CD4-positive, alpha-beta T cell treated with Interleukin-21 for 1 hour (primary cell): ENCODE measurements at places on chromosomes 1 and 21.
A peak's percentile ranks its signal among the peaks of the same experiment; 100 is the strongest.

GRCh38 chr1:1435106-1435903 is at the start of gene VWA1:
TSS of gene VWA1 (plus strand) at chr1:1435690. CDS start at chr1:1435749, 59 bp downstream.
- DNase-seq = peak; percentile 61

DNA sequence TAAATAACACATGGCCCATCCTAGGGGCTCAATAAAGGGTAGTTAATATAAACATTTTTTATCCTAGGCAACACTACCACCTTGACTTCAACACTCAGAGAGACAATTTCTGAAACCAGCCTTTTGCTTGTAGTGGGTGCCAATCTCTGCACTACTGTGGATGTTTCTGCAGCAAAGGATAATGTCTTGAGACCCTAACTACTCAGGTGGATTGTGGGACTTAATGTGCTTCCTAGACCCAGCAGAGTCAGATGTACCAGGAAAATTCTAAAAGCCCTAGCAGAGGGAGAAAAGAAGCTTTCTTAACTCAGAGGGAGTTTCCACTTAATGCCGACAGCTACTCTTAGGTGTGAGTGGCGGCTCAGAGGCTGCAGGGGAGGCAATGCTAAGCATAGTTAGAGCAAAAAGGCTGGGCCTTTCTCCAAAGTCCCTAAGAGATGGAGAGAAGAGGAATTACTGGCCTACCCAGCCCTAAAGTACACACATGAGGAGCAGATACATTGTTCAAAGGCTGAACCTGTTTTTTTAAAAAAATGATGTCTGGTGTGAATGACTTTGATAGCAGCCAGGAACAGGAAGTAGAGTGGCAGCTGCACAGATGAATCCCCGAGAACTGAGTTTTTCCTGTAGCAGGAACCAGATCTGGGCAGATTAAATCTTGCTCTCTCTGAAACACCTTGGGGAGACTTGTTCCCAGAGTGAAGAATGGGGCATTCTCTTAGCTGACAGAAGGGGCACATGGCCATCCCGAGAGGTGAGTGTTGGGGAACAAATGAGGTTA is 33.5 kb upstream of the ABCD3 start:
- DNase-seq = peak; percentile 16

DNA sequence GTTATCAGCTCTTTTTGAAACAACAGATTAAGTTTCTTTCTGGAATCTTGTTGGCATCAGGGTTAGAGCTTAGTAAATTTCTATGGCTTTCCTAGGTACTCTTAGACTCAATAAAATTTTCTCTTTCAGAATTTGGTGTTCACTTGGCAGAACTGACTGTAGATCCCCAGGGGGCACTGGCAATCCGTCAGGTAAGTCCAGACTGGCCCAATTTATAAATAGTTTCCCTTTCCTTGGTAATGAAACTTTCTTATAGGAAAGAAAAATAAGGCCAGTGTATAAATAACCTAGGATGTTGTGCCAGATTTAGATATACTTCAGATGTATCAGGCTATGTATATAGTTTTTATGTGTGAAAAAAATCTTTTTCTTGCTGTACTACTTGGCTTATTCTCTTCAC is 18.2 kb downstream of the IPO9 start:
- DNase-seq = no peak

DNA sequence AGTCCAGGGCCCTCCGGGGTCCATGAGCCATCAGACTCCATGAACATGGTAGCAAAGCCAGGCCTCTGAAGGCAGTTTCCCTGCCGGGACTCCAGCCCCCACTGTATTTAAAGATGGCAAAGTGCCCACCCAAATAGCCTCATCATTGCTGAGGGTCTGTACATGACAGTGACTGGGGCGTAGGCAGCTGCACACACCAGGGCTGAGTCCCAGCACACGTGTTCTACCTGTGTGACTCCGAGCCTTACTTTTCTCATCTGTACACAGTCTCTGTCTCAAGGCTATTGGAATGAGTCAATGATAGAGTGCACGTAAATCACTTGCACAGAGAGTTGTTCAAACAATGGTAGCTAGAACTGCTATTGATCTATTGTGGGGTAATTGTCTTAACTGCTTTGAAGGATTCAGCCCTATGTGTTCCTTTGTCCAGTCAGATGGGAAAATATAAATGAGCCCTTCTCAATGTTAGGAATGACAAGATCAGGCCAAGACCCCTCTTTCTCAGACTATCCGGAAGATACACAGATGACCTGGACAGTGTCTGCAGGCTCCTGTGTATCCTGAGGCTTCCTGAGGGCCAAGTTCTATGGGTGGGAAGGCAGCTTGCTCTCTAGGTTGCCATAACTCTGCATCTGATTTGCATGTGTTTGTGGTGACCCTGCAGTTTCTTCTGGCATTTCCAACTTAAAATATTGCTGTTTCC is 48.9 kb downstream of the RASSF5 start:
- DNase-seq = no peak

DNA sequence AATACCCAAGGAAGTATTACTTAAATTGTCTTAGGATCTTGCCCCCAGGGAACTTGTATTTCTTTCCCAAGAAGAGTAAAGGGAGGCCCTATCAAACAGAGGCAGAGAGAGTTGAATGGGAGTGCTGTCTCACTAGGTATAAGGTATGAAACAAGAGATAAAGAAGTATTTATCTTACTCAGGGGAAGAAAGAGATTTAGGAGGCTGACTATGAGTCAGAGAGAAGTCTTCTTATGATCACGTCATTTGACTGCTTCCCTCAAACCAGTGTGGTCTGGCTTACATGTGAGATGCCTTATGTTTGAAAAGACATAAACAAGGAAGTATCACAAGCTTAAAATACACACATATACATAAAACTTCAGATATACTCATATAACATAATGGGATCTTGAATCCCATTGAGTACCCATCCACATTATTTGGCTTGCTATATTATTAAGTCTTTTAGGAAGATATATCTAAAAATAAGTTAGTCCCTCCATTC is 29.6 kb downstream of the DUSP10 start:
- peak; percentile 74 for DNase-seq

DNA sequence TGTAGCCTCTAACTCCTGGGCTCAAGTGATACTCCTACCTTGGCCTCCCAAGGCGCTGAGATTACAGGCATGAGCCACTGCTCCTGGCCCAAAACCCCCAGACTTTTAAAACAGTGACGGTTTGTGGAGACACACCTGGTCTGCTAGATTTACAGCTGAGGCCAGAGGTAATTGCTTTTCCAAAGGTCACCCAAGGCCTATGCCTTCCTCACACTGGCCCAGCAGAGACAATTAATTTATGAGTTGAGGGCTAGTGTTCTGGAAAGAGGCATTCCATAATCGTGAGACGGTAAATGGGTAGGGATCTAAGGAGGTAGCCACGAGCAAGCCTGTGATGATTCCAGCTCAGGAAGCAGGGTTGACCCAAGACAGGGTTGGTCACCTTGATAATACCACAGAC is 12.4 kb upstream of the PARP1 start:
- DNase-seq = no peak

DNA sequence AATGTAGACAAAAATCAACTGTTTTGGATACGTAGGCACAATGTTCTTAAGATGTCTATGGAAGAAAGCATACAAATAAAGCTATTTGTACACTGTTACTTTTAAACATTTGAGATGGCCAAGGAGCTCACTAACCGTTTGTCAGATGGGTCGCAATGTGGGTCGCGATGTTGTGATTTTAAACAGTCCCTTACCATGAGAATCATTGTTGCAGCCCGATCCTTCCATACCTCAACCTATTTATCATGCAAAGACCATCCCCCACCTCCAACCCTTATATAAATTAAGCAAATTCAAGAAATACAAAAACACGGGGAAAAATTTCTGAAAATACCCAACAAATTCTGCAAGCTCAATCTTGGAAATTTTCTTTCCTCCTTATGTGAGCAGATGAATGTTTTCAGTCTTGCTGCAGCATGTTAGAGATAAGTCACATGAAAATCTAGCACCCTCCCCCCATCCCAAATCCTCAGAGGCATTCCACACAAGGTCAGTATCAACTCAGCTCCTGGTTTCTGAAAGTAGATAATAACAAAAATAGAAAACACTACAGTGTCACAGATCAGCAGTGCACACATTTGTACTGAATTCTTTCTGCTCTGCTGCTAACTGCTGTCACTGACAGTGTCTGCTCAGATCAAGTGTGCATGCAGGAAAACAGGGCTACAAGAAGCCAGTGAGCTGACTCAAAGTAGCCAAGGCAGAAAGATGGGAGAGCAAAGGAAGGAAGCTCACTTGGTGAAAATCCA is 92.9 kb upstream of the TTC39A start:
- DNase-seq = no peak

GRCh38 chr1:89822109-89822962 is 1.5 kb downstream of the LRRC8D start:
- DNase-seq = no peak

DNA sequence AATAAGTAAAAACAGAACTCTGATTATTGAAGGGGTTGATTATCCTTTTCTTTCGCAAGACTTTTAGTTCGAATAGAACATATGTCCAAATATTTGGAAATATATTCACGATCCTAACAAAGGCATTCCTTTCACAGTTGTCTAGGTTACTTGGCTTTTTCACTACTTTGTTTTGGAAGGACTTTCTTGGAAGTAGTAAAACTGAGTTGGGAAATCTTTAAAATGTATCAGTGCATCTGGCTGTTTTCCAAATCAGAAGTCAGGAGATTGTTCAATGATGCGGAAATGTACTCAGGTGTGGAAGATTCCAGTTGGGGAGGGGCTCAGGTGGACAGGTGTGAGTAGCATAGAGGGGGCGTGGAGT is 67.1 kb downstream of the SH3BGR start:
- no peak for DNase-seq

- DNase-seq = no peak
Measured at GRCh38 chr1:26728645-26729044, 32.8 kb downstream of the ARID1A start.

GRCh38 chr1:43766086-43766784 is 58.9 kb downstream of the ST3GAL3 start:
- no peak for DNase-seq

- DNase-seq = no peak
Measured at GRCh38 chr1:112391603-112391940, 4.4 kb upstream of the CTTNBP2NL start.
